GM12878 (cell line): ENCODE measurements at places on chromosomes 3 and 15.
A peak's percentile ranks its signal among the peaks of the same experiment; 100 is the strongest.

DNA sequence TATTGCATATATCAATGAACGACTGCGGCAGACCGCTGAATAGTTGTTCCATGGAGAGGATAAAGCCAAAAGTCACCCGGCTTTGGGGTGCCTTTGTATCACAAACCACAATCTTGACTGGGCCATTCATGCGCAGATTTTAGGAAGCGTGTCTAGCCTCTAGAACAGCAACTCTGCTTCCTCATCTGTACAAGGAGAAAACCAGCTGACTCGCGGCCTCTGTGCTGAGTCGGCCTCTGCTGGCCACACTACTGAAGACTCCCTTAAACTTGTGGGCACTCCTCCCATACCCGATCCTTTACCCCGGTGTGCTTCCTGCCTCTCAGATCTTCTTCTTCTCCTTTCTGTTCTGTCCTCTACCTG lies 872 bp downstream of the DLEC1 start:
- DNase-seq, result peak; percentile 16

GRCh38 chr3:134312072-134312872 lies 61.6 kb upstream of the RYK start:
- DNase-seq, result no peak

DNA sequence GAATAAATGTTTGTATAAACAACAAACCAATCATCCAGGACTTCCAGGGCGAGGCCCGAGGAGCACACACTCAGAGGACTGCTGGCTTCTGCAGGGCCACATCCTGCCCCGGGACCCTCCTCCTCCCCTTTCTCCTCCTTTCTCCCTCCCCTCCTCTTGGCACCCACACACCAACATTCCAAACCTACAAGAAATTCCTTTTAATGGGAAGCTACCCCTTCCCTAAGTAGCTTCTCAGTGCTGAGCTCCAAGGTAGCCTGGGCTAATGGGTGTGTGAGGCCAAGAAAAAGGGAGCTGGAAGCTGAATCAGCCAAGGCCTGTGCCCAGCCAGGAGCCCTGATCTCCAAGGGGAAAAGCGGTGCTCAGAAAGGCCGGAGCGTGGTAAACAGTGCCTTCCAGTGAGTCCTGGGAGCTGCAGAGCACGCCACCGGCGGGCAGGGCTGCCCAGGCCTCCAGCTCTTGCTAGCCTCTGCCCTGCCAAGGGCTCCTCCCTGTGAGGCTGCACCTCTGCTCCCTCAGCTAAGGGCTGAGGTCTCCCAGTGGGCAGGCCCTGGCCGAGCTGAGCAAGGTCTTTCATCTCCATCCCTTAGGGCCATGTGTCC lies 3.9 kb downstream of the ITIH3 start:
- no peak for DNase-seq

- no peak for DNase-seq
These were observed 45.9 kb upstream of the THUMPD3 start for GRCh38 chr3:9316881-9317361.

GRCh38 chr3:44974416-44974815 lies 1.6 kb downstream of the ZDHHC3 start:
- no peak for DNase-seq

- DNase-seq, result no peak
These were observed 237.0 kb upstream of the AGTR1 start for GRCh38 chr3:148460686-148461085.

- no peak for DNase-seq
These were observed 639 bp downstream of the FOXP1 start for GRCh38 chr3:71582612-71583565.

- DNase-seq, result no peak
These were observed 110.5 kb upstream of the PTPRG start for GRCh38 chr3:61450866-61451265.

GRCh38 chr3:123027292-123028232 lies at the start of gene SEMA5B:
SEMA5B (minus strand) TSS chr3:123027763; CDS start chr3:122961263, 66,500 bp downstream.
- DNase-seq, result no peak

- no peak for DNase-seq
These were observed 8.0 kb downstream of the IGSF10 start for GRCh38 chr3:151452841-151453240.

DNA sequence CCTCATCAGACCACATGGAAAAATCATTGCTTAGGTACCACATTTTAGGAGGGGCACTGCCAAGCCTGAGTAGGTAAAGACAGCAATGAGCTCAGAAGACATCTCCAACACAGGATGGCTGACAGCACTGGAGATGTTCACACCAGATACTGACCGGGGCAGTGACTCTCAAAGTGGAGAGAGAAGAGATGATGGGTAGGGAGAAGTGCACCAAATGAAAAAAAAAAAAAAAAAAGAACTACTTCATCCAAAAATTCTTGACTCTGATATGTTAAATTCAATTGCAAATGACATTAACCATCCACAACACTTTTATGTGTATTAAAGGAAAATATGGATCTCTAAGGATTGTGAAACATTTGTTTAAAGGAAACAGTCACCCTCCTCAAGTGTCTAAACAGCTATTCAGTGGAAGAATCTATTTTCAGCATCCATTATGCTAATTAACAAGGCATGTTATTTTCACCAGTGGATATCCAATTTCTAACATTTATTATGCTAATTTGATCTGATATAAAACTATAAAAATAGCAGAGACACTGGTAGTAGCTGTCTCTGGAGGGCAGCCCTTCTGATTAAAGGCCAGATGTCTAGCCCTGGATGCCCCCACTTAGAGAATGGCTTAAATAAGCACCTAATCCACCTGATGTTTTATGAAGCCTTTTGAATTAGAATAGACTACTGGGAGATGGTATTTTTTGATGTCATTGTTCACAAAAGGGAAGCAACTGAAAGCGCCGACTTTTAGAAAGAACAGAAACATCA lies 48.2 kb upstream of the VGLL4 start:
- no peak for DNase-seq

DNA sequence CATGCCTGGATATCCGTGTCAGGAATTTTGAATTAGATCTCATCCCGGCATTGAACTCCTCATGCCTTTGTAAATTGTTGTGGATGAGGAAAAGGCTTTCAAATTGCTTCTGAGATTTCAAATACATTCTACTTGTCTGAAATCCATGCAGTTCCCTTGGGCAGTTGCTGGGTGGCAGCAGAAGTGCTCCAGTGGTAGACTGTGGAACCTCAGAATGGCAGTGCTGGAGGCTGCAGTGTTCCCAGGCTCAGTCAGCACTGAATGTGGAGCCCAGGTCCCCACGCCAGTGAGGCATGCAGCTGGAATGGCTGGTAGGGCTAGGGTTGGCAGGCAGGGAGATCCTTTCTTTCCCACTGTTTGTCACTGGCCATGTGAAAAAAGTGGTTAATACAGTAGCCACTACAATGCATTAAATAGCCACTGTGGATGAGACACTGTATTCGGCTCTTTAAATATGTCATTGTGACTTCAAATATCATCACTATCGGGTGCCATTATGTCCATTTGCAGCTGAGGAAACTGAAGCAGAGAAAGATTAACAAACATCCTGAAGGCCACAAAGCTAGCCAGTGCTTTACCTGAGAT lies 98.6 kb downstream of the TPRG1 start:
- no peak for DNase-seq

GRCh38 chr3:29335438-29335837 lies 54.6 kb downstream of the RBMS3 start:
- DNase-seq, result no peak

GRCh38 chr3:51610708-51611107 lies 60.3 kb upstream of the TEX264 start:
- DNase-seq, result no peak

- DNase-seq, result no peak
These were observed 13.3 kb downstream of the ADAMTS7 start for GRCh38 chr15:78797951-78798350.

- DNase-seq, result no peak
These were observed 170.3 kb downstream of the SUCLG2 start for GRCh38 chr3:67484085-67484484.

GRCh38 chr3:183897606-183898005 lies 12.9 kb upstream of the PARL start:
- DNase-seq, result no peak

- DNase-seq, result no peak
These were observed 468.9 kb upstream of the UBE2E2 start for GRCh38 chr3:22734207-22734606.

GRCh38 chr15:94059013-94059587 lies 172.3 kb upstream of the MCTP2 start:
- DNase-seq, result no peak

GRCh38 chr3:192597506-192597905 lies 129.8 kb downstream of the FGF12 start:
- no peak for DNase-seq

DNA sequence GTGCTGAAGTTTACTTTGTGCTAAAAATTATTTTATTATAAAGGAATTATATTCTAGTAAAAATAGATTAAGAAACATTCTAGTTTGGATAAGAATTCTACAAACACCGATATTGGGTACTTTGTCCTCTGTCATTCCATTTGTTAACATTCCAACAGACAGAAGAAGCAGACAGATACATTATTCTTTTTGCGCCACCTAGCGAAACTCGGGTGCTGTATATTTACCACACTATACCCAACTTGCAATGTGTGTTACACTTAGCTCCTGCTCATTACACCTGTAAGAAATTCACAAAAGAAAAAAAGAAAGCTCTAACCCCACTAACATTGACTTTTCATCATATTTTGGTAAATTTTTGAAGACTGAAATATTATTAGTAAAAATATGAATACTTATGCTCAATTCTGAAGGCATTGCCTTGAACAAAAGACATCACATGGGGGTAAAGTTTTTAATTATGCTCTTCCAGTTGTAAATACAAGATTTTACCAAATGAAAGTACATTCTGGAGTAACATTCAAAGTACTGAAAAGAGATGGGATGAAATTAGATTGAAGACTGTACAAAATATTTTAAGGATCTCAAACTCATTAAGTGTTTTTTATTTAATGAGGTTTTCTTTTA lies 136.5 kb upstream of the MLF1 start:
- peak; percentile 40 for DNase-seq

- DNase-seq, result no peak
These were observed 50.4 kb downstream of the CCNL1 start for GRCh38 chr3:157109267-157110141.

- peak; percentile 59 for DNase-seq
These were observed 29.7 kb downstream of the STARD9 start for GRCh38 chr15:42604894-42605744.

- peak; percentile 56 for DNase-seq
These were observed 10.5 kb downstream of the FILIP1L start for GRCh38 chr3:100103558-100104441.

DNA sequence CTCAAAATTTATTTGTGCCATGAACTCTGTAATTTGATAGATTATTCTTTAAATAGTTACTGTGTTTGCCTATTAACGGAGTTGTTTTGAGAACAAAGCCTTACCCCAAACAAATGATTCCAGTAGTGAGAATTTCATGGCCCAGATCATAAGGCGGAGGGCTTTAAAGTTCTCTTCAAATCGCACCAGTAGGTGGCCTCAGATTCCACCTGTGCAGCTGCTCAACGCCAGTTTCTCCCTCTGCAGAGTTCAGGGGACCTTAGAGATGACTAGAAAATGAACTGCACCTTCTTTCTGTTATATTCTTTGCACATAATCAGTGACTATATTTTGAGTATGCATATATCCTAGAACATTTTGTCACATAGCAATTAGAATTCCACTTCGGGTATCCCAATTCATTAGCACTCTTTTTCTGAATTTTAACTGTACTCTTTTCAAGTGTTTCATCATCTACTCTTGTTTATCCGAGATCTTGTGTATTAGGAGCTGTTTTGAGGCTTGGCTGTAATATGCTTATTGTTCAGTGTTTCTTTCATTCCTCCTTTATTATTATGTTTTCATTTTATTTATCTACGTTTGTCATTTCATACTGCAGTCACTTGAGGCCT lies 232.6 kb upstream of the CHRM5 start:
- no peak for DNase-seq

DNA sequence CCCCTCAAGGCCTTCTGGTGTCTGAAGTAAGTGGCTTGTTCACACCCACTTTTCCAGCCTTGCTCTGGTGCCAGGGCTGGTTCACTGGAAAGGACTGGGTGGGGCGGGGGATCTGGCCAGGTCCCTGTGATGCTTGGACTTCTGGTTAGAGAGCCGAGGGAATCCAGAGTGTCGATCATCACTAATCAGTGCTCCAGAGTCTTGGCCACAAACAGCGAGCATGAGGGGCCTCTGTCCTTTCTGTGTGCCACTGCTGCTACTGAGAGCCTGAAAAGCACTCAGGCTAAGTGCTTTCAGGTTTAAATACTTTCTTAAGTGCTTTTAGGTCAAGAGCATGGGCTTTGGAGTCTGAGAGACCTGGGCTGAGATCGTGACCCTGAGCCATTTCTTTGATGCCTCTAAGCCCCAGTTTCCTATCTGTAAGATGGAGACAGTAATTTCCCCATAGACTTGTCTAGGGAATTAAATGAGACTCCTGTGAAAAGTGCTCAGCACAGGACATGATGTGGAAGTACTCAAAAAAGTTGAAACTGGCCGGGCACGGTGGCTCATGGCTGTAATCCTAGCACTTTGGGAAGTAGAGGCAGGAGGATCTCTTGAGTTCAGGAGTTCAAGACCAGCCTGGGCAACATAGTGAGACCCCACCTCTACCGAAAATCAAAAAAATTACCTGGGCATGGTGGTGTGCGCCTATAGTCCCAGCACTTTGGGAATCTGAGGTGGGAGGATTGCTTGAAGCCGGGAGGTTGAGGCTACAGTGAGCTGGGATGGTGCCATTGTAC lies 53.8 kb upstream of the SEC22A start:
- no peak for DNase-seq

DNA sequence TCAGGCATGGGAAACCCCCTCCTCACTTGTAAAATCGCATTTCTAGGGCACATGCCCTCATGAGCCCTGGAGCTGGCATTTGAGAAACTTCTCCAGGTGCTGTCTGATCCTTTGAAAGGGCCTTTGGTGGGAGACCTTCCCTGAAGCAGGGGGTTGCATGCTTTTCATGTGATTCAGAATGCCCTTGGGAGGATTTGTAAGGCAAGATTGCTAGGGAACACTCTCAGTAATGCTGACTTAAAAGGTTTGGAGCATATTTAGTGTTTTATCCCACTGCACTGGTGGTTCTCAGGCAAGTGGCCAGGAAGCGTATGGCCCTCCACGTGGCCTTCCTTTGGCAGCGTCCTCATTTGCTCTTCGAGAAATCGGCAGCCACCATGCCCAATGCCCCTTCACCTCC lies 164.1 kb downstream of the ARRDC4 start:
- DNase-seq, result no peak
